ENCODE measurements at places on chromosomes 7 and 10.

GRCh38 chr7:104901240-104901619 is 112.8 kb upstream of the KMT2E start:
- DNase-seq, result no peak

- DNase-seq, result no peak
These were observed 156.4 kb upstream of the MTPN start for GRCh38 chr7:136133551-136133950.

GRCh38 chr7:74271742-74272141 is 17.5 kb upstream of the CLIP2 start:
- no peak for DNase-seq

DNA sequence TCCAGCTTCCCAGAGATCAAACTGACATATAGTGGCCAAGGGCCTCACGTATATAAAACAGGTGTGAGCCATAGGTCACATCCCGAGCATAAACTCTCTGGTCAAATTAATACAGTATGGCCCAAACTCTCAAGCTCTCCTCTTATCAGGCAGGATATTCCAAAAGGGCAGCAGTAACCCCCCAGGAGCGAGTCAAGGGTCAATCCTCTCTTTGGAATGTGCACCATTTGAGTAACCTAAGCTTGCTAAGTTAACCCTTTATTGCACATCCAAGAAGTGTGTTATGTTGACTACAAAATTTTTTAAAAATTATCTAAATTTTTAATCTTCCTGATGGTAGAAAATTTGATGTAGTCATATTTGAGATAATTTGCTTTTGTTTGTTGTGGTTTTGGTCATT is 4.5 kb upstream of the TRIM24 start:
- DNase-seq, result no peak

DNA sequence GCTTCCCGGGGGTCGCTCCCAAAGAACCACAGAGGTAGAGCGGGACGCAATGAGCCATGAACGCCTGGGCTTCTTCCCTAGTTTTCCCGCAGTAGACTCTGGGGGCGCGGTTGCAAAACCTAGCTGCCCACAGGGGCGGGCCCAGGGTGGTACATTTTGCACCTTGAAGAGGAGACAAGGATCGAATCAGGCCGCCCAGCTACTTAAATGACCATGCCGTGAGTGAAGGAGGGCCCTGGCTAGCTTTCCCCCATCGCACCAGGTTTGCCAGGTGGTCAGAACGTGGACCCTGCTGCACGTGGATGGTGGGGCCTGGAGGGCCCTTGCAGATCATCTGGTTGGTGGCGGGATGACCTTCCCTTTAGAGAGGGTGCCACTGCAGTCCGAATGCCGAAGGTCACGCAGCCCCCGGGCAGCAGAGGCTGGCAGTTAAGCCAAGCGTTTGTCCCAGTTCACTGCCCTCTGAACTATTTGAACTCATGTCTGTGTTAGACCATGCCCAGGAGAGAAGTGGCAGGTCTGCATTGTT is 604 bp upstream of the SHTN1 start:
- DNase-seq, result no peak

DNA sequence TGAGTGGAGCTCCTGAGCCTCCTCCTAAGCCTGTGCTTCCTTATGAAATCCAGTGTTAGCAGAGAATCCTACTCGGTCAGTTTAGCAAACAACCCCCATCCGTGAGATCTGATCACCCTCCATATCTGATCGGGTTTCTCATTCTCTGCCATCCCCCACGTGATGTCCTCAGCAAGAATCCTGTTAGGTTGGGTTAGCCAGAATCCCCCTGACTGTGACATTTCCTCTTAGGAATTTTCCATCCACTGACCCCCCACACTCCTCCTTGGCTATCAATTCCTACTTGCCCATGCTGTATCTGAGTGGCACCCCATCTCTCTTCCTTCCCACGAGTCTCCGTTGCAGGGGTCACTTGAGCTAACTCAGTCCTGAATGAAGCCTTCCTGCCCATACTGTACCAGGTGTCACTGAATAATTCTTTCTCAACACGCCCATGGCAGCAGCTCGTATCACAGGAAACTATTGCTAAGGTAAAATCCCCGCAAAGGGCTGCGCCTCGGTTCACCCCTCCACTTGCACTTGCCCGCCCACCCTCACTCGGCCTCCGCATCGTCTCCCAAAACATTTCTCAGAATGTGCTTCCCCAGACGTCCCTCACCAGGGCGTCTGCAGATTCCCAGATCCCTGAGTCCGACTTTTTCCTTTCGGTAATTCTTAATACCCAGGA is 44.1 kb downstream of the MYOF start:
- DNase-seq, result no peak

- DNase-seq, result no peak
These were observed 69.9 kb upstream of the FGL2 start for GRCh38 chr7:77269360-77270093.

- DNase-seq, result no peak
These were observed 72.7 kb downstream of the RBM33 start for GRCh38 chr7:155717010-155717744.

DNA sequence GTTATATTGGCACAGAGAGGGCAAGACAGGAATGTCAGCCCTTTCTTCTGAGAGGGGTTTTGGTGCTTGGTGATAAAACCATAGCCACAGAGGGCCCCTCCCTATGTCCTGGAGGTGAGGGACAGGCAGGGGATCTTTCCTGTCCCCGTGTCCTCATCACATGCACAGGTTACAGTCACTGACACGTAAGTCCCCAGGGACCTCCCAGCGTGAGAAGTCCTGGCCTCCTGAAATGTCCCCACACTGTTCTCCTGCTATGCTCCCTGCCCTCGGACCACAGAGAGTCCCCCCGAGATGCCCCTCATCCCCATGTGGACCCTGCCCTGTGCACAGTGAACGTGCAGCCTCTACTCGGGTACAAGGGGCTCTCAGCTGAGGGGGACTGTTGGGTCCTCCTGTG is 260.4 kb downstream of the ZMYND11 start:
- DNase-seq, result no peak

DNA sequence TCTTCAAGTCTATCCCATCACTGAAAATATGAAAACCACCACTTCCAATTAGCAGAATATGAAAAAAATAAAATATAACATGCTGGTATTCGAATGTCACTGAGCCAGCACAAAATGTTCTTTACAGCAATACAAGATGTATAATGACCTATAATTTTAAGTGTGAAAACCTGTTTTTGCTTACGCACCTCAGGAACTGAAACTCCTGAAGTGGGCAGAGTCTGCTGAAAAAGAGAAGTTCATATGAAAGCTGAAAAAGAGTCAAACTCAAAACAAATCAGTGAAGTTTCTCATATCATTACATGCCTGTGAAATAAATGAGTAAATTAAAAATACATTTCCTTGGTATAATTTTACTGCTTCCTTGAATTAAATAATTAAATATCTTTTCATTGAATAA is 272.5 kb downstream of the DGKB start:
- DNase-seq, result no peak

DNA sequence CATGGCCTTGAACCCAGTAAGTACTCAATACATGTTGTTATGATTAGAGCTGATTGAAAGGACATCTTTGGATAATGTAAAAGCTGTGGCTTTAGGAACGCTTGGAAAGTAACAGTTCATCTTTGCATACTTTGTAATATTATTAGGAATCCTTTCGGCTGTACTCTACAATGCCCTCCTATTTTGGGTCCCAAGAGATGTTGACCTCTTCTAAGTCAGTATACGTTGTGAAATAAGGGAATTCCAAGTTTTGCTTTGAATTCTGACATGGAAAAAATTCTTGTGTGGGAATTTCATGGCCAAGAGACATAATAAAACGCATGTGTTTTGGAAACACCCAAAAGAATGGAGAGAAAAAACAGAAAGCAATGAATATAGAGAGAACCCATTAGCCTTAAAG is 7.7 kb downstream of the AGR3 start:
- no peak for DNase-seq

DNA sequence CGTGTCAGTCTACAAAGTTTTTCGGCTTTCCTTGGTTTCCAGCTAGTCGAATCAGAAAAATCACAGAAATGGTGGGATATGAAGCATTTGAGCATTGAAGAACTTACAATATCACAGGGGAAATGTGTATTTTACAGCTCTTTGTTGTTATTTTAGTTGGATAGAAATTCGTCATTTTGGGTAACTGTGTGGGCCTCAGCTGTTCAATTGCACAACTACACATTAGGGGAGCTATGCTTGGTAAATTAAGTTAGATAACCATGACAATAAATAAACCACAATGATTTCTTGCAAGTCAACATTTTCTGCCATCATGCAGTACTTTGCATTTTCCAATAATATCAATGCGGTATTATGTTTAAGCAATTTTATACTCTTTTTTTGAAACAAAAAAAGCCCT is 80.4 kb upstream of the ANK3 start:
- no peak for DNase-seq

DNA sequence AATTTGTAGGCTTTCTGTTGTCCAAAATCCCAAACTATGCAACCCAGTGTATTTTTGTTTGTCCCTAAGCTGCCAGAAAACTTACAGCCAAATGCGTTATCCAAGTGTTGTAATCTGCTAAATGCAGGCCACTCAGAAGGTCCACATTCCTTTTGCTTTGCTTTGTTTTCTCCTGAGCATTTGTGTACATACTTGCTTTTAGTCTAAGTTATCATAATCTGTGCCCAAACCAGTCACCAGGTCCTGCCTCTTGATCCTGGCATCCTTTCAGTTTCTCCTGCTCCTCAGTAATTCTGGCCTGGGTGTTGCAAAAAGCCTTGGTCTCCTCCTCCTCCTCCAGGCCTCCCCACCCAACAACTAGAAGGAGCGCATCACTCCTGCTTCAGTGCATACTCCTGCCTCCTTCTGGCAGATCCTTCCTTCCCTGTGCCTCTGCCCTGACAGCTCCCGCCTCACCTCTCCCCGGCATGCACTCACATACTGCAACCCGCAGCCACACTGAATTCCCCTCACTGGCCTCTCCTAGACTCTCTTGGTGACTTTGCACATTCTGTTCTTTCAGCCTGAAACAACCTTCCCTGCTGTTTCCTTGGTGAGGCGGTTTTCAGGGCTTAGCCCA is 2.3 kb downstream of the DENND2A start:
- no peak for DNase-seq

Measured in T-cell (primary cell).